Activated CD4-positive, alpha-beta T cell treated with anti-CD3 and anti-CD28 coated beads for 36 hours (primary cell): ENCODE measurements at places on chromosomes 5 and 9. TPM values are rescaled to one million over a fixed set of nuclear protein-coding genes. Genes with fewer than 3 reads are reported as not detected.

BAAT gene
- 0.07 TPM for total RNA-seq

DNA sequence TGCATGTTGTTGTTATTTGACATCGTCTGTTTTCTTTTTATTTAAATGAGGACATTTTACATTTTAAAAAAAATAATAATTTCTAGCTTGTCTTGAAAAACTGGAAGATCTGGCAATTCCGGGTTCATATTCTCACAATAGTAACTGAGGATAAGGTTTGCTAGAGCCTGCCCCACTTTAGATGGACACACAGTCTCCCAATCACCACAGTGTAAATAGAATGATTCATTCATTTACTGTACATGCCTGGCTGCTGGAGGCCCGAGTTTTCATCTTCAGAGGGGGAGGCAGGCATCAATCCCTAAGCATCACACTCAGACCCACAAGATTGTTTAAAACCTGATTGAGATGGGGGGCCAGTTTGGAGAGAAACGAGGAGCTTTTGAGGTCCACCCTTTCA is 2039.7 kb upstream of the WWC1 start:
- no peak overlapping the region for H3K27ac ChIP-seq
- H3K4me3 ChIP-seq = no peak overlapping the region
- no peaks in the 10 kb centered on the region for H3K27me3 ChIP-seq

GLRX gene
- 21.0 TPM for total RNA-seq

- no peak overlapping the region for H3K27ac ChIP-seq
- peaks cover 4% of the 10 kb centered on the region for H3K27me3 ChIP-seq
- peaks cover 1% of the 10 kb centered on the region for H3K36me3 ChIP-seq
- no peak overlapping the region for H3K4me3 ChIP-seq
- DNase-seq = no peak
Observed at GRCh38 chr5:158340608-158341007, 481.7 kb upstream of the CLINT1 start.

DNA sequence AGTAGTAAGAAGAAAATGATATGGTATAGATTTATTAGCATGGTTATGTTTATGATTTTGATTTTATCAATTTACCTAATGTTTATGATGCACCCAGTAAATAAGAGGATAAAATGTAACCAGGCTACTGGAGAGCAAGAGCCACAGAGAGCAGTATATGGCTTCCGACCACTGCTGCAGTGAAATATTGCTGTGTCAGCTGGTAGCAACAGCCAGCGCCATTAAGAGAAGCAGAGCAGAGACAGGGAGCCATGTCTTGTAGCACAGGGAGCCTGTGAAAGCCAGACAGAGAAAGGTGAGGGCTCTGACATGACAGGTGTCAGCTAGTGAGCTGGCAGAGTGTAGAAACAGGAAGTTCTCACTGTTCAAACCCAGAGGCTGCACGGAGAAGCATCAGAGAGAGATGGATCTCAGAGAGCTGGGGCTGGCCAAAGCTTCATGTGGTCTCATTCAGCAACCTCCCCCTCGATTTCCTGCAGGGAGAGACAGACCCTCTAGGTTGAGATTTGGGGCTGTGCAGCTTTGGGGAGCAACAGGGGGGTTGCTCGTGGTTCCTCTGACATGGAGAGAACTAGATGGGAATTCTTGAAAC is 202.1 kb downstream of the MED10 start:
- no peak overlapping the region for H3K27ac ChIP-seq
- peaks cover 3% of the 10 kb centered on the region for H3K27me3 ChIP-seq
- DNase-seq = no peak
- no peaks in the 10 kb centered on the region for H3K36me3 ChIP-seq
- no peak overlapping the region for H3K4me3 ChIP-seq

DNA sequence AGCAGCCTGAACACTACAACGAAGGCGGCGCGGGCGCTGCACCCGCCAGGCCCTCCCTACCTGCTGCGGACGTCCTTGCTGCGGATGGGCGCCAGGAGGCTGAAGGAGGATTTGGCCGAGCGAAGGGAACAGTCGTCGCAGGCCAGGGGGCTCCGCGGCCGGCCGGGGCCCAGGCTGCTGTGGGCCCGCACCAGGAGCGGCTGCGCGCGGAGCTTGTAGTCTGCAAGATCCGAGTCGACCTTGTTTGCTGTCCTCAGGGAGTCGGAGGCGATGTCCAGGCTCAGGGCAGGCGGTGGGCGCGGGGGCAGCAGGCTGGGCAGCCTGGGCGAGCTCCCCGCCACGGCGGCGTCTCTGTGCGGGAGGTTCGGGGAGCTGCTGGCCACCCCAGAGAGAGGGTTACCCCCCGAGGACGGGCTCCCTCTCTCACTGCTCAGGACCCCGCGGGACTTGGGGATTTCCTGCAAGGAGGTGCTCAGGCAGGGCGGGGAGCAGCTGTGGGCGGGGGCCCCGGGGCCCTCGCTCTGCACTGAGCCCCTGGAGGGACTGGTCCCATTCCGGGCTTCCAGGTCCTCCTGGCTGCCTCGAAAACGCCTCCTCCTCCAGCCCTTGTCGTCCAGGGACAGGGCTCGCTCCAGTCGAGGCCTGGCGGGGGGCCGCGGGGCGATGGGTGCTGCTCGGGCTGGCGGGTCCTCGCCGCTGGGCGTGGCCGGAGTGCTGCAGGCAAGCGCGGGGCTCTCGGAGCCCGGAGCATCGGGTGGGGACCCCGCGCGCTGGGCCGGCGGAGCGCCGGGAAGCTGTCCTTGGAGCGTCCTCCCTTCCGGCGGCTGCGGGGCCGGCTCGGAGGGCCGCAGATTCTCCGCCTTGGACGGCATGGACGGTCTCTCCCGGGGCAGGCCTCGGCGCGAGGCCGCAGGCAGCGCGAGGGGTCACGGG is 831 bp downstream of the INPP5E start:
- peak; percentile 78 for DNase-seq
- peaks cover 13% of the 10 kb centered on the region for H3K36me3 ChIP-seq
- no peaks in the 10 kb centered on the region for H3K27me3 ChIP-seq

DNA sequence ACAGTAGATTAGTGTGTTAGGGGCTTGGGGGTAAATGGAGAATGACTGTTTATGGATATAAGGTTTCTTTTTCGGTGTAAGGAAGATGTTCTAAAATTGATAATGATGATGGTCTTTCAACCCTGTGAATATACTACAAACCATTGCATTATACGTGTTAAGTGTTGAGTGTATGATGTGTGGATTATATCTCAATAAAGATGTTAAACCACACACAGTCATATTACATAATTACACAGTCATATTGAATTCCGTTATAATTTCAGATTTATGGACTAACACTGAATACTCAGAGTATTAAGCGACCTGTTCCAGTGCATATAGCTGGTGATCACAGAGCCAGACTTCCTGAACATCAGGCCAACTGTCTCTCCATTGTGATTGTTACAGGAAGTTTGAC is 68.1 kb downstream of the F2RL2 start:
- no peaks in the 10 kb centered on the region for H3K27me3 ChIP-seq
- peaks cover 33% of the 10 kb centered on the region for H3K4me1 ChIP-seq
- DNase-seq = no peak
- no peak overlapping the region for H3K27ac ChIP-seq

GRCh38 chr5:101393795-101394450 is 490.8 kb upstream of the ST8SIA4 start:
- no peak for DNase-seq
- H3K27me3 ChIP-seq = peaks cover 2% of the 10 kb centered on the region
- no peak overlapping the region for H3K4me3 ChIP-seq
- H3K4me1 ChIP-seq = no peaks in the 10 kb centered on the region

DNA sequence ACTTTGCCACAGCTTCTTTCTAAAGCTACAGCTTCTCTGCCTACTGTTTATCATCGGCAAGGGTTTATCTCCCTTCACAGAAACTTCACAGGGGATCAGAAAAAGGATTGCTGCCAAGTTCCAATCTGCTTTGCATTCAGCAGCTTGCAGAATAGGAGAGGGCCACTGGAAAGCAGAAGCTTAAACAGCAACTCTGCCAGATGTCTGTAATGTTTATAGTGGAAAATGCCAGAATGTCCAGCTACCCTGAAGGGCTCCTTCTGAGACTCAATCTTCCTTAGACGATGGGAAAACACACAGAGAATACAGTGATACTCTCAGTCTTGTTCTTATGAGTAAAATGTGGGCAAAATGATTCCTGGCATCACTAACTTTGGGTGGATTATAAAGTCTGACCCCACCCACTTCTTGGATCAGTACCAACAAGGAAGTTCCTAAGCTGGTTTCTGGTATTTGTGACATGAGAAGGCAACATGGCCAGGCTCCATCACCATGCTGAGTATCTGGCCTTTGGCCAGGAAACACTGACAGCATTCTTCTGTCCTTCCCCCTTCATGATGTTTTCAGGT is 19.0 kb downstream of the STOM start:
- H3K4me3 ChIP-seq = no peak overlapping the region
- H3K36me3 ChIP-seq = peaks cover 33% of the 10 kb centered on the region
- H3K4me1 ChIP-seq = peaks cover 27% of the 10 kb centered on the region
- DNase-seq = peak; percentile 33
- no peaks in the 10 kb centered on the region for H3K27me3 ChIP-seq

- H3K27ac ChIP-seq = no peak overlapping the region
- peaks cover 9% of the 10 kb centered on the region for H3K27me3 ChIP-seq
- no peaks in the 10 kb centered on the region for H3K36me3 ChIP-seq
- H3K4me1 ChIP-seq = no peaks in the 10 kb centered on the region
- no peak overlapping the region for H3K4me3 ChIP-seq
Observed at GRCh38 chr5:173718469-173718868, 102.0 kb upstream of the BOD1 start.

DNA sequence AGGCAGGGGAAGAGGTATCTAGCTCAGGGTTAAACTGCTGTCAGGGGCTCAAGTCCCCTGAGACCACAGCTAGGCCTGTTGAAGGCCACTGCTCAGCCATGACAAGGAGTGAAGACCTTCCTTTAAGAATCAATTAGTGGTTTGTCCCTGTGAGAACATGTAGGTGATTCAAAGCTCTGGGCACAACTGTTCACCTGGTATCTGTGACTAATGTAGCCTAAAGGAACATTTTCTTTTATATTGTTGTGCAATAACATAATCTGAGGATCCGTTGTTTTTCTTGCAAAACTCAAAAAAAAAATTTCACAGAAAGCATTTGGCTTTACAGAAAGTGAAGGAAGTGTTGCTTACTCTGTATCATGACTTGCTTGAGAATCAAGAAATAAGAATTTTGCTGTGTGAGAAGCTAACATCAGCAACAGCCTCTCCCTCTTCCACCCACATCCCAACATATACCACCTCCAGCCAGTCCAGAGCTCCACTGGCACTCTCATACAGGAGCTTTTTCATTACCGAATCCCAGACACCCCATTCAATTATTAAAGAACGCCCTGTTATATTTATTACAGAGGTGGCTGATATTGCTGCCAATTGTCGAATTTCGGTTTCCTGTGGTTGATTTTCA is 807.0 kb downstream of the TLE4 start:
- H3K4me1 ChIP-seq = no peaks in the 10 kb centered on the region
- H3K27me3 ChIP-seq = no peaks in the 10 kb centered on the region
- no peak overlapping the region for H3K4me3 ChIP-seq
- H3K36me3 ChIP-seq = no peaks in the 10 kb centered on the region

CYFIP2 gene
- 526 TPM for total RNA-seq
